ENCODE measurements at places on chromosomes 1 and 21.

- no peak for DNase-seq
These were observed 263.7 kb upstream of the SGIP1 start for GRCh38 chr1:66270119-66270812.

DNA sequence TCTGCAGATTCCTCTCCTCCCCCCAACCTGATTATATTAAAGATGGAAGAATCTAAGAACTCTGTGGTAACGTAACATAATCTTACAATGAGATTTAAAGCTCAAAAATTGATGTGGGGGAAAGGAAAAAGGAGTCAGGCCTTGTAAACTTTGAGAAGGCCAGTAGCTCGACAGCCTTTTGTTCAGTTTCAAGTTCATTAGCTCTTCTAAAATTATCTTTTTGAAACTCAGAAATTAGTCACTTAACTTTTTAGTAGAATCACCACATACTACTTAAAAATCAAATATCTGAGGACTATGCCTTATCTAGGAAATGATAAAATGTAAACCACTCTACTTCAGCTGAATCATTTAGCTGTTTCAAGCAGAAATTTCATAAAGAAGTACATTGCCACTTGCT, 996.2 kb downstream of the AMY1C start:
- no peak for DNase-seq

DNA sequence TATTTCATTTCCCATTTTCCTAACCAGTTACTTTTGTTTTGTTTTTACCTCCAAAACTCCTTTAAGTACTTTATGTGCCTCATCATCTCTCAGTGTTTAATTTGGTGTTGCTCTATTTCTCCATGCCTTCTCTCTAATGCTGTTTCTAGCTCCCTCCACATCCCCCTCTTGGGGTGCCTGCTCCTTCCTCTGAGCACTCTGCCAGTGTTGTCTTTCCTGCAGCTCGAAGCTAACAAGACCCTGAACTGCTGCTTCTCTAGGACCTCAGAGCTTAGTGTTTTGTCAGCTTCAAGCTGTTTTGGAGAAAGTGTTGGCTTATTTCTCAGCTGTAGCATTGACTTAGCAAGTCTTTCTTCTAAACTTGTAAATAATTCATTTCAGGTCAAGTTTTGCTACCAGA, 290.6 kb downstream of the DPYD start:
- no peak for DNase-seq

GRCh38 chr1:224637936-224638335, 21.8 kb downstream of the CNIH3 start:
- DNase-seq = no peak

DNA sequence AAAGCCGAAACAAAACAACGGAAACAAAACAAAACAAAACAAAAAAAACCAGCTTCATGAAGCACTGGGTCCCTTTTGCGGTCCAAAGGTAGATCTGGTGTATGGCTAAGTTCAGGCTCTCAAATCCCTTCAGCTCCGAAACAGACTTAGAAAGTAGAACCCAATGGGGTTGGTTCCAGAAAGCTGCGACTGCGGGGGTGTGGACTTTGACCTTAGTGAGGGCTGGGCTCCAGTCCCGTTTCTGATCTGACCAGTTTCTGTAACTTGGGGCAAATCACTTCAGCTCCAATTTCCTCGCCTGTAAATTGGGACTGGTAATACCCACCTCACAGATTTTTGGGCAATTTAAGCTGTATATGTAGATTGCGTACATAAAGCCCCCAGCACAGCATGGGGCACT, 105.2 kb downstream of the ZSCAN20 start:
- DNase-seq = no peak

GRCh38 chr1:211375146-211375818, 48.6 kb downstream of the TRAF5 start:
- DNase-seq = no peak

GRCh38 chr1:6645018-6645417, 20.4 kb downstream of the THAP3 start:
- DNase-seq = no peak

DNA sequence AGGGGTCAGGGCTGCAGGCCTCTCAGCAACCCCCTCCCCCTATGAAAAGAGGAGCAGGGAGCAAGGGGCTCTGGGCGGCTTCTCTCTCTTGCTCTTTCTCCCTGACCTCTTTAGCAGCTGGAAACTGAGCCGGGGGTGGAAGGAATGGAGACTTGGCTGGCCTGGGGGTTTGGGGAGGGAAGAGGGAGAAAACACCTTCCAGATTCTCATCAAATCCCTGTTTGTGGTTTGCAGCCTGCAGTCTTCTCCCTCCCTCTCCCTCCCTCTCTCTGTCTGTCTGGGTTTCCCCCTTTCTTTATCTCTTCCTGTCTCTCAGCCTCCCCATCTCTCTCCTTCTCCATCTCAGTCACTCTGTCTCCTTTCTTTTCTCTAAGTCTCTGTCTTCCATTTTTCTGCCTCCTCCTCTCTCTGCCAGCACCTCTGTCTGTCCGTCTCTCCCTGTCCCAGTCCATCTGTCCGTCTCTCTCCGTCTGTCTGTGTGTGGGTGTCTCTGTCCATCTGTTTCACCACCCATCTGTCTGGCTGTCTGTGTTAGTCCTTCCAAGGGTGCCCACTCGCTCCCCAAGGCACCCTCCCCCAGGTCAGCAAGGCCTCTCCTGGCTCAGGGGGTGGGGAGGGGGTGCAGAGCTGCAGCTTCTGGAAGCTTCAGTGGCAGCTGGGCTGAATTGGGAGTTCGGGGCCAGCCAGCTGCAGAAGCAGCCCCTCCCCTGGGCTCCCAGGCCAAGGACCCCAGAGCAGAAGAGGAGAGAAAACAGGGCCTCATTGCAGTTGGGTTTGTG, 6.2 kb downstream of the AHDC1 start:
- no peak for DNase-seq

DNA sequence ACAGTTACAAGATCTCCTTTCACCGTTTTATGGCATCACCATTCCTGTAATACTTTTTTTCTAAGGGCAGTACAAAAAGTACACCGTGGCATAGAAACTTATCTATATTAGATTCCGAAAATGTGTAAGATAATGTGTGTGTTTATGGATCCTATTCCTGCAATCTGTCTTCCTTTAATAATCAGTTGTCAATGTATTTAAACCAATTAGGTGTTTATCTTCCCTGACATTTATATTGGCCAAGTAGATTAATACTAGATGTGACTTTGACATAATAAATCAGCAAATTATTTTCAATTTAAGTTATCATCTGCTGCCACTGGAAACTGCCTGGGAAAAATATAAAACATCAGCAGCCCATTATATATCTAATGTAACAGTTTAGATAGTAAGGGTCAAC, 770.3 kb upstream of the ADGRL2 start:
- DNase-seq = no peak
